ENCODE measurements at places on chromosomes 12 and 14. TPM values are rescaled to one million over a fixed set of nuclear protein-coding genes. Genes with fewer than 3 reads are reported as not detected.

DNA sequence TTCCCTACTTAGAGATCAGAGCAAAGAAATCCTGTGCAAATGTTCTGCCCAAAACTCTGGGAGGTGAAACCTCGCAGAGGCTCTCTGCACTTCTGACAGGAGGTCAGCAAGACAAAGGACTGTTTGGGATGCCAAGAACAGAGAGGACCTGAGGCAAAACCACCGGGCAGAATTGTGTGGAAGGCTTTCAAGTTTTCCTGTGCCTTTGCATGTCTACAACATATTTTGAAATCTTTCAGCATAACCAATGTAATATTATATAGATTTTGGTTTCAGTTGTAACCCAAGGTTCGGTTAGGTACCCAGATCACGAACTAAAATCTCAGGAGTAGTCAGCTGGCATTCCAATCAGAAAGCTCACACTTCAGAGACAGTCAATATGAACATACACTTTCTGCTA, 99.4 kb upstream of the PLEKHA5 start:
- no peak for DNase-seq

- no peak for DNase-seq
Measured at GRCh38 chr14:51744372-51745130, 92.8 kb downstream of the FRMD6 start.

B4GALNT1 gene
- total RNA-seq = 16.6 TPM

DNA sequence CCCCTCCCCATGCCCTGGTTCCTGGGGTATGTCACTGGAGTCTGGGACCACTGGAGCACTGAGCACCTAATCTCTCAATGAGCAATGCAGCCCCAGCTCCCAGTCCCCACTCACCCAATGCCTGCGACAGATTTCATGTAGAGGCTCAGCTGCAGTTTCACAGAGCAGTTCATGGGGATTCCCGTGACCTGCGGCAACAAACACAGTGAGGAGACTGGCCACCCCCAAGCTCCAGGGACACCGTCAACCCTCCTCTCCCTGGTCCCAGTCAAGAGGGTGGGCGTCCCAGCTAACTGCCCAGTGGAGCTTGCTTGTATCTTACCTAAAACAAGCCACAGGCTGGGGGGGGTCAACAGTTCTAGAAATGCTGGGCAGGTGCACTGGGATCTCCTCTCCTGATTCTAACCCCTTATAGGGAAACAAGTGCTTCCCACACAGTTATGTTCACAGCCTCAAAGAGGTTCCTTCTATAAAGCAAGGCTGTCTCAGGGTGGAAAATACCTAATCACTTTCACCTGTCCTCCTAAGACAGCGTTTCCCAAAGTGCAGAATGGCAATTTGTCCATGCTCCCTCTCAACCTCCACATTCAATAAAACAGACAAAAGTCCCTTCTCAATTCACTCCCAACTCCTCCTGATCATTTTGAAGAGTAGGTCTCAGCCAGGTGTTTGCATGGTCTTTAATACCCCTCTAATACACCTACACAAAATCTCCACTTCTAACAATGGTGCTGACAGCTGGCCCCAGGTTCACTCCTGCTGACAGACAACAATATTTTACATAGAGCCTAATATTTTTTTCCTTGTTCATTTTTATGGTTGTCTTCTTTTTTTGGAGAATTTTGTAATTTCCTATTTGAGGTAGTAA, 68.3 kb downstream of the SCARB1 start:
- DNase-seq = no peak
